ENCODE measurements at places on chromosomes 3 and 15.

DNA sequence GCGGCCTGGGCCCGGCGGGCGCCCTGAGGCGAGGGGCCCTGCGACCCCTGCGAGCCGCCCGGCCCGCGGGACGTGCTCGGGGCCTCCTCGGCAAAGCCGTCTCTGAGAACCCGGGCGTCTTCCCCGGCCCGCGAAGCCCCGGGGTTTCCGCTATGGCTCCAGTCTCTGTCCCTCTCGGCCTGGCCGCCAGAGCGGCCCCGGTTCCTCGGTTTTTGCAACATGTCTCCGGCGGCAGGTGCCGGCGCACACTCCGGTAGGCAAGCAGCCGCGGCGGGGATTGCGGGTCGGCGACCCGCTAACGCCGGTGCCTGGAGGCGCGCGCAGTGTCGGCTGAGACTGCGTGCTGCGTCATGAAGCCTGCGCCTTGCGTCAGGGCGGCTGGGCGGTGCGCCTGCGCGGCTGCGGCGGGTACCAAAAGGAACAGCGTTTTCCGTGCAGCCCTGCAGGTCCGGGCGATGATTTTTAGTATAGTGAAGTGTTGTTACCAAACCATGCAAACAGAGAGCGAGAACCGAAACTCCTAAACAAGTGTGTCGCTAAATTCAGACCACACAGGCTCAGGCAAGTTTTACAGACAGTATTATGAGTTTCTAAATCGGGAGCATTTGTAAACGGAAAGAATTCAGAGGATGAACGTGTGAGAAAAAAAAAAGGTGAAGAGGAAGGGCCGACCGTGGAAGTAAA, at the start of gene NSMCE3:
NSMCE3 (minus strand) TSS at position 338 of the 684 bp plus-strand sequence; CDS start at position 221, 117 bp downstream.
- peak; percentile 86 for DNase-seq

DNA sequence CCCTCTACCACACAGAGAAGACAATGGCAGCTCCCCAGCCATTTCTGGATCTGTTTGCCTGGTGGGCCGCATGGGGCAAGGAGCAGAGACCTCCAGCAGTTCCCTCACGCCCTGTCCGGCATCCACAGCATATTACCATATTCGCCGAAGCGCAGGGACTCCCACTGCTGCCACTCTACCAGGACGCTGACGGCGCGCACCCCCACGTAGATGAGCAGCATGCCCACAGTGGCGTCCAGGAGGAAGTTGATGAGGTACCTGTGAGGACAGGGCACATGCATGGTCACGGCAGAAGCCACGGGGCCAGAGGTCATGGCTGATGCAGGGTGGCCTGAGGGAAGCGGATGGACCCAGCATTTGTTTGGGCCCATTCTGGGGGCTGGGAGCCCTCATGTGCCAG, 14.8 kb upstream of the MUSTN1 start:
- DNase-seq = no peak

- no peak for DNase-seq
Measured at GRCh38 chr3:157410945-157411344, 25.7 kb upstream of the PTX3 start.

GRCh38 chr3:21729331-21729730, 21.7 kb downstream of the ZNF385D start:
- DNase-seq = no peak

DNA sequence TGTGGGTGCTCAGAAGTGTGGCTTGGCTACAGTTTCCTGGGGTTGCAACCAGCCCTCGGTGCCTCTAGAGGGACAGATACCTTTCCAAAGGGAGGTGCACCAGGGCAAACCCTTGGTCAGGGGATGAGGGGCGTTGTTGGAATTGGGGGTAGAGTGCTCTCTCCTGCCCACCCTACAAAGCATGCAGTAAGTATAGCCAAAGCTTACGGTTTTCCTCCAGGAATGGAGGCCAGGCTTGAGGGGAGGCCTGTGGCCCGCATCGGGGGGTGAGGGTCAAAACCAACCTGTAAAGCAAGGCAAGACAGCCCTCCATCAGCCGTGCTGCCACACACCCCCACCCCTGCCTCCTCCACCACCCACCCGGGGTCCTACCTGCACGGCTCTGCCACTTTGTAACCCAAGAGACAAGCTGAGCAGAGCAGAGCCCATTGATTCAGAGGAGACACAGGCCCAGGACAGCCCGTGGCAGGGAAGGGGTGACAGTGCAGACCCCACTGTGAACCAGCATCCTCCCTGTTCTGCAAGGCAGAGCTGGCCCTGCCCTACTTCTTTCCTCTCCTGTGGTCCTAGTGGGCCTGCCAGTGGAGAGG, 41.5 kb downstream of the TLE3 start:
- DNase-seq = no peak

DNA sequence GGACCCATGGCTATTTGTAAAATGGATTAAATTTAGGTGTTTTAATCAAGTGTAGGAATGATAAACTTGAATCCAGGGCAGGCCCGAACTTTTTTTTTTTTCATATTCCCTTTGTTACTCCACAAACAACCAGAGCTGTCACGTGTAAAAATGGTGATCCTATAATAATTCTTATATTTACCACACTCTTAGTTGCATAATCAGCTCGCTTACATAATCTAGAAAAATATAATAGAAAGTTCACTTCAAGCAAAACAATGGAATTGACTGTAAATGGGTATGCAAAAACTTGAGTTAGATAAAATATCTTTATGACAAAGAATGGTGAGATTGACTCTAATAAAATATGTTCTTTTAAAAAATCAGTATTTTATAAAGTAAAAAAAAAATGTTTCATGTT, 2.1 kb upstream of the PAQR9 start:
- no peak for DNase-seq

- DNase-seq = no peak
Measured at GRCh38 chr3:110296885-110297284, 774.7 kb upstream of the NECTIN3 start.

DNA sequence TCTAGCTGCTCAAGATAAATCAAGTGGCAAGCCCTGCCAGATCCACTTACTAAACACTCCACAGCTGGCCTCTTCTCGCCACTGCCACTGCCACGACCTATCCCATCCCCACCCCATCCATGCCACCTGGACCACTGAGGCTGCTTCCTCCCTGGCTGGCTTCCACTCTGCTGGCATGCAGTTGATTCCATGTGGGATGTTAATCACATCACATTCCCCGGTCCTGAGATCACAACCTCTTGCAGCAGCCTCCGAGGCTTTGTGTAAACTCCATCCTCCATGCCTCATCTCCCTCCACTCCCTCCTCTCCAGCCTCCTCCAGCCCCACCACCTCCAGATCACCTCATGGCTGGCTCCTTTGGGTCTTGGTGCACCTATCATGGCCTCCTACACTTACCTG, 7.7 kb downstream of the NCKIPSD start:
- DNase-seq = no peak

- peak; percentile 20 for DNase-seq
Measured at GRCh38 chr15:37134699-37135131, 34.4 kb upstream of the MEIS2 start.

GRCh38 chr3:139443186-139443585, 33.1 kb downstream of the RBP2 start:
- no peak for DNase-seq

- DNase-seq = no peak
Measured at GRCh38 chr15:78615151-78615589, 5.6 kb downstream of the CHRNA3 start.

DNA sequence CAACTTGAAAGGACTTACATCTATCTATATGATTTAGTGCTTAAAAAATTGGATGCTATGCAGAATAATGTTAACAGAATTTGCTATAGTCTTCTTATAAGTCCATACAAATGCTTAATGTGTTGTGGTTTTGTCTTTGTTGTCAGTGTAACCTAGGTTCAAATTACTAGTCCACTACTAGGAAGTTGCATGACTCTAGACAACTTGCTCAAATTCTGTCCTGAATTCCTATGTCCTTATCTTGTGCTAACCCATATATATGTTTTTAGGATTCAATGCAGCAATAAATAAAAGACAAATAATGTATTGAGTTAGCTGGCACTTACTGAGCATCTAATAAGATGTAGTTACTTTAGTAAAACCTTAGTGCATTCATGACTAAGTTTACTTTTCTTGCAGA, 276.5 kb upstream of the KCNMB2 start:
- no peak for DNase-seq

DNA sequence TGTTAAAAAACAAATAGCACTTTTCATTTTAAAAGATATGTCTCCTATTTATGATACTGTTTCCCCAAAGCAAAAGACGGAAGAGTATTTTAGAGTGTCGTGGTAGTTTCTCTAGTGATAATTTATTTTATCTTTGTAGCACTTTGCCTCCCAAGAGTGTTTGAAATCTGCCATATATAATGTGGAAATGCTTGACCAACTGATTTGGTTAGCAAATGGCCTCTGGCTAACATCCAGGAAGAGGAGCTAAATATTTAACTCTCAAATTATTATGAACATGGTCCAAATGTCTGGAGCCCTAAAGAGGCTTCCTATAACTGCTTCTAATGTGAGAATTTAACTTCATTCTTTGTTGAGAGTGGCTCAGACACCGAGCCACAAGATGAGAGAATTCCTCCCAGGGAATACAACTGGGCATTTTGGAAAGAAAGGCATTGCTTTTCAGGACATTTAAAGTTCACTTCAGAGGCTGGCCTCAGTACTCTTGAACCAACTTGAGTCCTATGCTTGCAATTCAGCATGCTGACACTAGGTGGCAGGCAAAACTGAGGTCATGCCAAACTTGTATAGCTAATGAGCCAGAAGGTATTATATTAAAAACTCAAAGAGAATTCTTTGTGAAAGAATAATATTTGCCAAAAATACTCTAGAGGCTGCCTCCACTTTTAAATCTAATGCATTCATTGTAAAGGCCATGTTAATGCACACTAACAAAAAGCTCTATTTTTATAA, 104.5 kb downstream of the RARB start:
- DNase-seq = peak; percentile 37

GRCh38 chr3:28575746-28576613, 227.4 kb upstream of the AZI2 start:
- DNase-seq = no peak

GRCh38 chr3:157398598-157398997, 38.1 kb upstream of the PTX3 start:
- DNase-seq = no peak

DNA sequence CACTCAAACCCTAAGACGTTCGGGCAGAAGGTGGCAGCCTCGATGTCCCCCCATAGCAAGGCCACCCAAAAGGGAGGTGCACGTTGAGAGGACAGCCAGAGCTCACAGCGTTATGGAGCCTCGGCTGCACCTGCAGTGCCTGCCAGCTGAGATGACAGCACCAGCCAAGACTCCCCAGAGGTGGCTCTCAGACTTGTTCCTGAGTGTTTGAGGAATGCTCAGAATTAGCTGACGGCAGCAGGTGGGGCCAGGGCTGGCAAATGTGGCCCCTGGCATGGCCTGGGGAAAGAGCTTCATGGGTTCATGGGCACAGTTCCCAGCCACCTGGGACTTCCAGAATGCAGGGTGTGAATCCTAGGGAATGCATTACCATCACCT, 177.8 kb downstream of the KLF13 start:
- DNase-seq = no peak

- no peak for DNase-seq
Measured at GRCh38 chr15:35874260-35874905, 328.4 kb upstream of the DPH6 start.

- DNase-seq = peak; percentile 33
Measured at GRCh38 chr15:59251001-59251845, 44.6 kb downstream of the LDHAL6B start.

DNA sequence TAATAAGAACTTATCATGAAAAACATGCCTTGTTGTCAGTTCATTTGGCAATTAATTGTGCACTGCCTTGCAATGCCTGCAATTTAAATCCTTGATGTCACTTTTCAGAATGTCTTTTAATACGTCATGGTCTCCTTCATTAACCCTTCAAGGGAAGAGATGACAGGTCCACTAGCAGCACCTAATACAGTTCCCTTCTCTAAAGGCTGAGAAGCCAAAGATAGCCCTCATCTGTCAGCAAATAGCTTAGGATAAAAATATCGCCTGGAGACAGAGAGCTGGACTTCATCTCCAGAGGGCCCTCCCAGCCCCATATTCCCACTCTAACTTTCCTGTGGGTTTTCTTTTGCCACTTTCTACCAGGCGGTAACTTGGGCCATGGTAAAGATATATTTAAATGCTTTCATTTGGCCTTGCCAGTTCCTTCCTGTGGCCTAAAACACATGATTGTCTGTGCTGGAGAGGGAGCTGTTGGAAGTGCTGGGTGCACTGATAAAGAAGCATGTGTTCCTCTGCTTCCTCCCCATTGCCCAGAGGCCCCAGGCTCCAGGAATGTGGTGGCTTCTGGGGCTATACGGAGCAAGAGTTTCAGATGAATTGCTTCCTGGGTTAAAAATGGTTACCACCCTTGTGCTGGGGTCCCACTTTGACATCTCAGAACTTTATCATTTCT, 76.3 kb upstream of the UMPS start:
- DNase-seq = no peak

GRCh38 chr3:49253512-49253911, 23.5 kb downstream of the C3orf62 start:
- no peak for DNase-seq

- DNase-seq = no peak
Measured at GRCh38 chr3:159741281-159741680, 247.4 kb upstream of the IL12A start.

- DNase-seq = peak; percentile 52
Measured at GRCh38 chr15:67091980-67092677, 26.7 kb downstream of the SMAD3 start.

DNA sequence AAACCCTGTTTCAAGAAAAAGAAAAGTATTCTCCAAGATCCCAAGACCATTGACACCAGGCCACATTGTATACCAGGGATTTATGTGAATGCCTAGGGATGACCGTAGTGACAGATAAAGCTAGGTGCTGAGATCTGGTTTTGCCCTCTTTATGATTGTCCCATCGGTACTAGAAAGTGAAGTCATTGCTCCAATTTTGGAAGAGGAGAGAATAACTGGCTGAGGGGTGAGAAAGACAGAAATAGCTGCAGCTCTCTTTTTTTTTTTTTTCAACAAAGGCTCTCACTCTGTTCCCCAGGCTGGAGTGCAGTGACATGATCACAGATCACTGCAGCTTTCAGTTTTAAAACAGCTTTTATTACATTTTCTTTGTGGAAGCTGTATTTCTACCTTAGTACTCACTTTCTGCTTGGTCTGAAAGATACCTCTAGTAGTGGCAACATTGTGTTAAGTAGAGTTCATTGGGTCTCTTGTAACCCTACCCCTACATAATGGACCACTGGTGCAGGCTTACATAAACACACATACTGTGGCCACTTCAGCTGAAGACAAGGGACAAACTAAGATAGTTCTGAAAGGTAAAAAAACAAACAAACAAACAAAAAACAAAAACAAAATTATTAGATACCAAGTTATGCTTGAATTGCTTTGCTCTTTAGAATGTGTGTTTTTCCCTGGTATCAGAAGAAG, 18.0 kb downstream of the ZSCAN29 start:
- no peak for DNase-seq

- no peak for DNase-seq
Measured at GRCh38 chr3:44712455-44713075, at the start of gene ZNF502. ZNF502 (plus strand) TSS chr3:44712660; CDS start chr3:44720262, 7,602 bp downstream.

DNA sequence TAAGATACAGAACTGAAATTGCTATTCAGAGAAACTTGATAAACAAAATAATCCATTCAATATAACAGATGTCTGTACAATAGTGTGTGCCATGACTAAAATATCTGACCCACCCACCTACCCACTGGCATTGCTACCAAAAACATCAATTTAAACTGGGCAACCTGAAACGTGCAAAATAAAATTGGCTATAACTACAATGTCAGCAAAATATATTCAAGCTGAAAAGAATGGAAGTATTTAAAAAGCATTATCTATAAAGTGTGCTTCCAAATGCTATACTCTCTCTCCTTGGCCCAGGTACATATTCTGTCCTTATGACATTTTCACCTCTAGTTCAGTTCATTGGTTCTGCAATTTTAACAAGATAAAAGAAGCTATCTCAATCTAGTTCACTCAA, 379.6 kb upstream of the ATP11B start:
- DNase-seq = no peak
